Mammary epithelial cell (primary cell): ENCODE measurements at places on chromosomes 1 and 21.

- DNase-seq: no peak
These were observed 127.5 kb downstream of the UCK2 start for GRCh38 chr1:165954940-165955339.

GRCh38 chr1:202376247-202376646 is 27.7 kb downstream of the PPP1R12B start:
- no peak for DNase-seq

- DNase-seq: no peak
These were observed 30.4 kb downstream of the CDC14A start for GRCh38 chr1:100382657-100383056.

- DNase-seq: no peak
These were observed 59.8 kb downstream of the KIRREL1 start for GRCh38 chr1:158053276-158053675.

DNA sequence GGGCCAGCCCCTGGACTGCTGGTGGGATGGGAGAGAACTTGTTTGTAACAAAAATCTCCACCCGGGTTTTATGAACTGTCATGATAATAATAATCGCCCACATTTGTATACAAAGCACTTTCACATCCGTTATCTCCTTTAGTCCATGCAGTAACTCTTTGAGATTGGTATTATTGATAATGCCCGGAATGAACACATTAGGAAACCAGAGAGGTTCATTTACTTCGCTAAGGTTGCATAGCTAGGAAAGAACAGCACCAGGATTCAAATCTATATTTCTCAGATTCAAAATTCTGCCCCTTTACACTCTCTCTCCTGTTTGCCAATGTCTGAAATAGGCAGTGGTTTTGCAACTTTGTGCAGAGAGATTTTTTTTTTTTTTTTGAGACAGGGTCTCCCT is 131.4 kb downstream of the FOXD2 start:
- no peak for DNase-seq

DNA sequence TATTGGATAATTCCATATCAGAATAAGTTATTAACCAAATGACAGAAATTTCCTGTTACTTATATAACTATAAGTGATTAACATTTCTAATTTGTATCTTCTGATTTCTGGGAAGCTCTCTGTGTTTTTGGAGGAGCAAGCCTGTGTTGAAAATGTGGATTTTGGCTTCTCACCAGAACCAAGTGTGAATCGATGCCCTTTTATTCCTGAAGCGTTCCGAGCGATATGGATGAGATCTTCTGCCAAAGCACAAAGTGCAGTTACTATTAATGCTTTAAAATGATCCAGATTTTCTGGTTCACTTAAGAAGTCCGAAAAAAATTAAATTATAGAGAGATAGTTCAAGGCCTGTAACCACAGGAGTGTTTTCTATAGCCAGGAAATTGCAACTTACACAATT is 22.8 kb downstream of the ALG14 start:
- DNase-seq: no peak

DNA sequence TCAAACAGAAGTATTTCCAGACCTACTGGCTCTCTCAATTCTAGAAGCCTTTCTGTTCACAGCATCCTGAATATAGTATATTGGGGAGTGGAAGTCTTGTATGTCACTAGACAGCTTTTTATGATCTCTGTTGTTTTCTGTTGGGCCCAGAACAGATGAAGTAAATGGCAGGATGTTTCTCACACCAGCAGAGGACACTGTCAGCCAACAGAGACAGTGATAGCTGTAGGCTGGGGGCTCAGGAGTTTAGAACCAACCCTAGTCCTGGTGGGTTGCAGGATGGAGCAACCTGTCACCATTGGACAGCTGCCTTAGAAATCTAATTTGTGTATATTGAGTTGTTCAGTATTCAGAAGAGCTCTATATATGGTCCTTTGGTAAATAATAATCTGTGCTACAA is 16.9 kb downstream of the AGO1 start:
- no peak for DNase-seq

DNA sequence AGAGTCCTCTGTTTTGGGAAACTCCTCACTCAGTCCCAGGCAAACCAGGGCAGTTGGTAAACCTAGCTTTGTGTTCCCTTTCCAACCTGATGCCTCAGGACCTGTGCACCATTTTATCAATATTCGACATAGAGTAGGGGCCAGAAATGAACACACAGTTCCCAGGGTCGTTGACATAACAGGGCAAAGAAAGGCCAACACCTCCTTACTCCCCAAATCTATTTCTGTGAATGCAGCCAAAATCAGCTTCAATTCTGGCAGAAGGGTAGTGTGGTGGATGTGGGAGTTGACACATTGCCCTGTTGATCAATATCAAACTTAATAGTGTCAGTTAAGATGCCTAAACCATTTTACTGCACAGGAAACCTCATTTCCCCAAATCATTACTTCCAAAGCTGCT is 104.6 kb upstream of the SPATA6 start:
- no peak for DNase-seq

DNA sequence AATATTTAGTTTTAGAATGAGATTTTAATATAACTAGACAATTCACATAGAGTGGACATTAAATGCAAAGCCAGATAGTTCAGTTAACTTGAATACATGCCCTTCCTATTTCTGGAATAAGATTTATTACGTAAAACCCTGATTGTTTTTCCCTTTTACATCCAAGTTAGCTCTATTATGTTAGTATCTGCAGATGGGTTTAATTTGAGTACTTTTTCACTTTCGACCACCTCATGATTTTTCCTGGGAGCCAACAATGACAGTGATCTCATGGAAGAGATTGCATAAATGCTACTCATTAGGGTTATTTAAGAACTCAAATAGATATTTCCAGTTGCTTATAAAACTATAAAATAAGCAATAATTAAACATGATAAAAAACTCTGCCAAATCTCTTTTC is 199.4 kb upstream of the PTGFR start:
- DNase-seq: no peak

GRCh38 chr1:173383351-173383750 is 93.8 kb upstream of the PRDX6 start:
- no peak for DNase-seq

DNA sequence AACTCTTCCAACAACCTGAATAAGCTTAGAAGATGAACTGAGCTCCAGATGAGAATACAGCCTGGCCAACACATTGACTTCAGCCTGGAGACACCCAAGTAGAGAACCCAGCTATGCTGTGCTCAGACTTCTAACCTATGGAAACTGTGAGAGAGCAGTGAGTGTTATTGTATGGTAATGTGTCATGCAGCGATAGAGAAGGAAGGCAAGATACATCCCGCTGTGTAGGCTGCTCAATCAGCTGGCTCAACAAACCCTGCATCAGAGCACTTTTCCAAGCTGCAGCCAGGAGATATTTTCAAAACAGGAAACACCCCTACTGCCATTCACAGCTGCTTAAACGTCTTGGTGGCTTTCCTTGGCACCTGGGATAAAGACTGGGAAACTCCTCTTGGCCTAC is 321.3 kb downstream of the SIPA1L2 start:
- no peak for DNase-seq
